Dorsolateral prefrontal cortex (tissue), 122 donors: ENCODE measurements at places on chromosomes 11 and 22.
A peak's percentile ranks its signal among the peaks of the same experiment; 100 is the strongest.

DNA sequence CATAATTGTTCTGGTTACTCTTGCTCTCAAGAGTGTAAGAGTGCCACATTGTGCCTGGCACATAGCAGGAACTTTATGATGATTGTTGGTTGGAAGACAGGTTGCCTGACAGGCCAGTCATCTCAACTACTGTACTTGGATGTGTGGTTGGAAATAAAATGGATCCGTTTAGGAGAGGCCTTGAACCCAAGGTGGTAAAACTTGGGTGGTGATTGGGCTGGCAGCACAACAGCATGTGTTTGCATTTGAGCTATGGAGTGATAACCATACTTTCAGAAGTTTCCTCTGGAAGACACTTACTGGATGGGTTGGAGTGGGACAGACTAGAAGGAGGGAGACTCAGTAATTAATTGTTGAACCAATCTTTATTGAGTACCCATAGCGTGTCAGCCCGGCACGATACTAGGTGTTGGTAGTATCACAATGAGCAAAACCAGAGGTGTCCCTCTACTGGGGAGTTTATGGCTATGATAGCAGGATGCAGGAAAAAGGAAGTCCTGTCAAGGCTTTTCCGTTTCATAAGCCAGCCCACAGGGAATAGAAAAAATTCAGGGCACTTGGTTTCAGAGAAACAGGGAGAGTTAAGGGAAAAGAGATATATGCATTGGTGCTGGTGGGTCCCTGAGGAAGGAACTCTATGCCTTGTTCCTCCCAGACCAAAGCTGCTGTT is 3.1 kb upstream of the TMEM109 start:
- DNase-seq = no peak

DNA sequence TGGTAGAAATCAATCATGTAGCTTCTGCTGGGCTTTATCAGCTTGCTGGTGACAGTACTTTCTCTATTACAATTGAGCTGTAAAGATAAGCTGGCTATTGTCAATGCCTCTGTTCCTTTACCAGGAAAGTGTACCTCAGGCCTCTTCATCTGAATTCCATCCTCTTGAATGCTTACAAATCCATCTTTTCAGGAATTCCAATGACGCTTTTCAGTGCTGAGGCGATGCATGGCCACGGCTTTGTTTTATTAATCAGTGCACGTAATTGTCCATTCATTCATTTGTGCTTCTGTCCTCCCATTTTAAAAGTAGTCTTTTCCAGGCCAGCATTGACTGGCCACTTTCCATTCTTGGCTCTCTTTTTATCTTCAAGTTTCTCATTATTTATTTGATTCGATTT is 202.0 kb downstream of the PGR start:
- DNase-seq = no peak

GRCh38 chr11:61956191-61957020 is 6.3 kb downstream of the BEST1 start:
- DNase-seq = no peak

DNA sequence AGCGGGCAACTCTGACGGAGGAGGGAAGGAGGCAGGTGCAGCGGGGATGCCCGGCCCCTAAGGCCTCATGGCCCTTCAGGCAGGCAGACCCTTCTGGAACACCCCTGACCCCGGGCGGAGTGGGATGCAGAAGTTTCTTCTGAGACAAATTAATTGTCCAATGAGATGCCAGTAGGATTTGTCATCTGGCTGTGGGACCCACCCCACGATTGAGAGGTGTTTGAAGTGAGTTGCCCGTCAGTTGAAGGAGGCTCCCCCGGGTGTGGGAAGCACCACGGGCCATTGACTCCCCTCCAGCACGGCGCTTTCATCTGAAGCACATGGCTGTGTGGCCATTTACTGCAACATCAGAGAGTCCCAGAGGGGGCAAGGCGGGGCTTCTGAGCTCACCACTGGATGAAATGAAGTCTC is 527.8 kb downstream of the BRD1 start:
- peak; percentile 14 for DNase-seq

DNA sequence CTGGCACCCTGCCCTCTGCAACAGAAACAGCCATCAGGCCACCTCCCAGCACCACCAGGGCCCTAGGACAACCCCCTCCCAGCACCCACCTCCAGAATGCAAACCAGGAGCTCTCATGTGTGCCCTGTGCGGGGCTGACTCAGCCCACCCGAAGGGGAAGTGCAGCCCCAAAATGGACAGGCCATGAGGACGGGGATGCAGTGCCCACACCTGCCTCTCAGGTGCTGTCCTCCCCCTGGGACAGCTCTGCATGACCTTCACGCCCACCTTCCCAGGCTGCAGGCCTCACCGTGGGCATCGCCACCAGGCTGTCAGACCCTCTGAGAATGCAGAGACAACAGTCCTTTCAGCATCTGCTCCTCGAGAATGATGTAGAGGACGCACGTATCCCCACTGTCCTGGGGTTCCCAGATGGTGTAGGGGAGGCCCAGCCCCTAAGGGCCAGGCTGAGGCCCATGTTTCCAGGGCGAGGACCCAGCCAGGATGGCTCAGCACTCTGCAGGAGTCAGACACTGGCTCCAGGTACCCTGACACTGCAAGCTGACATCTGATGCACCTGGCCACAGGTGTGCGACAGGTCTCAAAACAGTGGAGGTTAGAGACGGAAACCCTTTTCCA is 13.5 kb downstream of the MOB2 start:
- no peak for DNase-seq

GRCh38 chr11:1481483-1481825 is 5.1 kb downstream of the MOB2 start:
- DNase-seq = no peak

DNA sequence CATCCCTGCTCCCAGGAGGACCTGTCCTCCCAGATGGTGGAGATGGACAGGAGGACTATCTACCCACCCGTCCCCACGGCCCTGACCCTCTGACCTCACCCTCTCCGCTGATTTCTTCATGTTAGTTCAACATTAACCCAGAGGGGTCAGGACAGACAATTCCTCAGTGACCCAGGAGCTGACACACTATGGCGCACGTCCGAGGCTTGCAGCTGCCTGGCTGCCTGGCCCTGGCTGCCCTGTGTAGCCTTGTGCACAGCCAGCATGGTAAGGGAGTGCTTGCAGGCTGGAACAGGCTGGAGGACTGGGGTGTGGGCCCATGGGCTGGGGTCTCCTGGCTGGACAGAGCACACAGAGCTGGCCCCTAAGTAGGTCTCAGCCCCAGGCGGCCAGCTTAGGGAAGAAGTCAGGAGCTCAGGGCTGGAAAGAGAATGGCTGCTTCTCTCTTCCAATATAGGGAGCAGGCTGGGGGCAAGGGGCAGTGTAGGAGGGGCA is at the start of gene F2:
Gene F2, plus strand, starts transcription at position 166 of the 495 bp plus-strand sequence. Its CDS starts 23 bp downstream, at position 189.
- DNase-seq = no peak

DNA sequence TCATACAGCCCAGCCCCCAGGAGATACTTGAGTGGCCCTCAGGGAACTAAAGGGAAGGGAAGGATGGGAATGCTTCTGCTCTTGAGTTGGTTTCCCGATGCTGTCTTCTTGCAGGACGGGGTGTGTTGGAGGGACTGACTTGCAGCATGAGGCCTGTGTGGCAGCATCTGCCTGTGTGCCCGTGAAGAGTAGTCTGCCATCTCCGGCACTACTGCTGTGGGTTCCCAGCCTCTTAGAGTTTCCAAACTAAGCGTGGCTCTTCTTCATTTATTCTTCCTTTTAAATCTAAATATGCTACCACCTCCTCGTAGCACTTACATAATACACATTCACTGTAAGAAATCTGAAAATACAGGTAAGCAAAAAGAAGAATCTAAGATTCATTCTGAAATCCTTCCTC is 12.8 kb downstream of the EXT2 start:
- DNase-seq = no peak

DNA sequence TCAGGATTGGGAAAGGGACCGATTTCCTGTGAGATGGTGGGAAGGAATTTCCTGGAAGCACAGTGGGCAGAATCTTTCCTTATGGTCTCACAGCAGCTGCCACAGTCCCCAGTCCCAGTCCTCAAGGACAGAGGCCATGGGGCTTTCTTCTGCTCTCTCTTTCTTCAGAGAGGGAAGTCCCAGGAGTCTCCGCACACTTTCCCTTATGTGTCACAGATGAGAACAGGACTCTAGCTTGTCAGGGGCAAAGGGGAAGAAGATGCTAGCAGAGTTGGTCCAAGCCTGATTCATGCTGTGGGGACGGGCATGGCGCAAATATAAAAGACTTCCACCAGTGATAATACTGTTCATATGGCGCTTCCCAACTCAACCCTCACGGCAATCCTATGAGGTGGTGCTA is 7.5 kb upstream of the PPFIA1 start:
- no peak for DNase-seq

DNA sequence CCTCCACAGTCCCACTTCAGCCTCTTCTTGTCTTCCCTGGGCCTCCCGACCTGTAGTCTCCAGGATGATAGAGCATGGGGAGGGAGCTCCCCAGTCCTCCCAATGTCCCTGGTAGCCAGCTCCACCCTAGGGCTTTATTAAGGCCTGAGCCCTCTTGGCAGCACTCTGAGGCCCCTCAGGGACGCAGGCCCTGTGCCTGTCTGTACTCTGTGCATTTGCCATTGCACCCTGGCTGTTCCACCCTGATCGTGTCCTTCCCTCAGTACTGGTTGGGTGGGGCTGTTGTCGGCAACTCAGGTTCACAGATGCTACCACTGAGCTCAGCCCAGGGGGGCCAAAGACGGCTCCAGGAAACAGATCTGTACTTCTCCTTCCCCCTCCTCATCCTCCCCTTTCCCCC is 7.2 kb downstream of the SSTR3 start:
- DNase-seq = peak; percentile 15

GRCh38 chr11:107659310-107659709 is 52.5 kb downstream of the SLN start:
- no peak for DNase-seq

DNA sequence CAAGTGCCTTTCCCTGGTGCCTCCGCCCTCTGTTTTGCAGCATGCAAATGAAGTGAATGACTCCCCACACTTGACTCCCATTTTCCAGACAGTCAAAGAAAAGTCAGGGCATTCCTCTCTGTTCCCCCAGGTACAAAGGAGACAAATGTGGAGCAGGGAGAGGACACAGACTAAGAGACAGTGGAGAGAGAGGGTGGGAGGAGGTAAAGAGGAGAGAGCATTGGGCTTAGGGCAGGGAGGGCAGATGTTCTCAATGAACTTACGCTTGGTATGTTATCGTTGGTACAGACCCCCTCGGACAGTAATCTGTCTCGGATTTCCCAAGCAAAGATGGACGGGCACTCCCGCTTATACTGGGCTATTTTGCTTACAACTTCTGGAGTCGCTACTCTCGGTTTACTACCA is 9.8 kb downstream of the PAX6 start:
- no peak for DNase-seq

DNA sequence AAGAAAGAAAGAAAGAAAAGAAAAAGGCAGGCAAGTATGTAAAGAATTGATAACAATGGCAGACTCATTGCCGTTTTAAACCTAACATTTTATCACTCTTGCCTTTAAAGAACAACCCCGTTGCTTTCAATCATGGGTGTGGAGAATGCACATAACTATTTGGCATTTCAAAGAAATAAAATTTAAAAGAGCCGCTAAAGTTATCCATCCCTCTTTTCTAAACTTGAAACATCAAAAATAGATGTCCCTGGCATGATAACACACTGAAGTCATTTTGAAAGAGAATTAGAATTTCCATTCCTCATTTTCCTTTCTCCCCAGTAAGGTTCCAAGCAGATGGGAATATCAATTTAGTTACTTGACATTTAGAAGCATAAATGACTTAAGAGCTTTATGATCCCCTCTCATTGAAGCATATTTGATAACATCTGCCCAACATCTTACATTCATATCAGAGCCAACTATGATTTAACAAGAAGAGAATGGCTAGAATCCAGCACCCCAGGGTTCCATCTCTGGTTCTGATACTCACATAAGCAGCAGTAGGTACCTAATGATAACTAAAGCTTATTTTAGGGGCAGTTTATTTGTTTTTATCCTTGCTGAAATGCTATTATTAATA is 529.6 kb upstream of the LRRC4C start:
- no peak for DNase-seq

GRCh38 chr22:25702571-25703167 is 39.3 kb upstream of the MYO18B start:
- no peak for DNase-seq

- no peak for DNase-seq
Measured at GRCh38 chr11:69251639-69252489, 42.1 kb upstream of the MYEOV start.

- no peak for DNase-seq
Measured at GRCh38 chr11:122700666-122701065, 45.1 kb downstream of the UBASH3B start.

GRCh38 chr22:33013531-33014162 is 44.5 kb downstream of the SYN3 start:
- DNase-seq = no peak

GRCh38 chr11:32023370-32024305 is 67.2 kb upstream of the RCN1 start:
- peak; percentile 60 for DNase-seq

GRCh38 chr11:514606-515005 is 7.6 kb upstream of the RNH1 start:
- DNase-seq = no peak

GRCh38 chr22:28207281-28208030 is 288.4 kb upstream of the PITPNB start:
- no peak for DNase-seq

- DNase-seq = no peak
Measured at GRCh38 chr11:30006876-30007275, 10.0 kb downstream of the KCNA4 start.

DNA sequence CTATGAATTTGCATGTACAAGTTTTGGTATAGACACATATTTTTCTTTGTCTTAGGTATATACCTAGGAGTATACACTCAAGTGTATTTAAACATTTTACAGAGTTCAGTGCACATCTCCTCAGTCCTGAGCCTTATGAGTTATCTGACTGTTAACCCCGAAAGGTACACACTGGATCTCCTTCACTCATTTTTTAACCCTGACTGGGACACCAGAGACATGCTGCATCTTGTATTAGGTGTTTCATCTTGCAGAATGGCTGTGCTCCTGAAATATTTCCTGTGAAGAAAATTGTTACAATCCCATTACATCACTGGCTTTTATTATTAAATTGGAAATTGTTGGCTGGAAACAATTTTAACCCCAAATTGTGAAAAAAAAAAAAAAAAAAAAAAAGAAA is 15.3 kb downstream of the PARVA start:
- DNase-seq = no peak

GRCh38 chr11:57776577-57777210 is 15.1 kb downstream of the CTNND1 start:
- no peak for DNase-seq

DNA sequence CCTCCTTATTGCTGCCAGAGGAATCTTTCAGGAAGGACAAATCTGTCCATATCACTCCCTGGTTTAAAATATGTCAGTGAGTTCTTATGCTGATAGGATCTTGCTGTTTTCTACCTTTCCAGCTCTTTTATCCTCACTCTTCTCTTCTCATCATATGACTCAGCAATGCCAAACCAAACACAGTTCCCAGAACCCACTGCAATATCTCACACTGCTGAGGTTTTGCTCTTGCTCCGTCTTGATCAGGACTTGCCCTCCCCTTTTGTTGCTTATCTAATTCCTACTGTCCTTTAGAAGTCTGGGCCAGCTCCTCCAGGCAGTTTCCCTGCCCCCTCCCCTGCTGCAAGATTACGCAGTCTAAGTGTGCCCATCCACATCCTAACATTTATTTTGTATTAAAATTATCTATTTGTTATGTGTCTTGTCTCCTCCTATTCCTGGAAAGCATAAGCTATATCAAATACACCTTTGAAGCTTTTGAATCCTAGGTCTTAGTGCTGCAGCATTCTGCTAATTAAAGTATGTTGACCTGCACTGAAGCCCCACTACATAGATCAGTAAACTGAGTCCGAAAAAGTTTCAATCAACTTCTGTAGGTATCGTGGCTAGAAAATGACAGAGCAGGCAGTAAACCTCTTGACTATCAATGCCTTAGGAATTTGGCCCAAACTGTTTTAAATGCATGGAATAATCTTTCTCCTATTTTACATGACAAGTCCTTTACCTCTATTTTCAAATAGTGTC is 119.2 kb upstream of the C11orf87 start:
- DNase-seq = no peak
